ENCODE measurements at places on chromosomes 6 and 20.
A peak's percentile ranks its signal among the peaks of the same experiment; 100 is the strongest.

GRCh38 chr20:58660855-58661597, 9.9 kb downstream of the STX16 start:
- no peak for DNase-seq

- peak; percentile 91 for DNase-seq
These were observed 46.4 kb upstream of the ADTRP start for GRCh38 chr6:11824986-11825385.

- peak; percentile 57 for DNase-seq
These were observed 106.8 kb upstream of the SIRPG start for GRCh38 chr20:1764136-1765033.

- no peak for DNase-seq
These were observed 1.4 kb upstream of the ENPP3 start for GRCh38 chr6:131635384-131636340.

GRCh38 chr6:8336406-8337057, 98.8 kb downstream of the SLC35B3 start:
- DNase-seq = no peak

DNA sequence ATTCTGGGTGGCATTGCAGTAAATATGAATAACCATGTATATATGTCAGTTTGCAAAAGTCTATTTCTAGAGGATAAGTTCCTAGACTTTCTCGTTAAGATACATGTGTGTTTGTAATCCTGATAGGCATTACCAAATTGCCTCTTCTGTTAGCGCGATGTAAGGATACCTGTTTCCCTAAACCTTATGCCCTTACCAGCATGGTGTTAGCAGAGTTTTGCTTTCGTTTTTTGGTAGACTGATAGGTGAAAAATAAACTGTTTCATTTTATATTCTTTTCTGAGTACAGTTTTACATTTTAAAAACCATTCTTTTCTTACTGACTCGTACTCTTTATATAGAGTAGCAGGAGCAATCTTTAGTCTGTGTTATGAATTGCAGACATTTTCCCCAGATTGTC, 32.3 kb downstream of the SNX9 start:
- DNase-seq = no peak

- no peak for DNase-seq
These were observed 18.1 kb downstream of the ULBP3 start for GRCh38 chr6:150050846-150051245.

GRCh38 chr6:121157906-121158305, 176.4 kb downstream of the TBC1D32 start:
- DNase-seq = no peak

- DNase-seq = peak; percentile 17
These were observed 58.5 kb downstream of the AHI1 start for GRCh38 chr6:135438907-135439535.

DNA sequence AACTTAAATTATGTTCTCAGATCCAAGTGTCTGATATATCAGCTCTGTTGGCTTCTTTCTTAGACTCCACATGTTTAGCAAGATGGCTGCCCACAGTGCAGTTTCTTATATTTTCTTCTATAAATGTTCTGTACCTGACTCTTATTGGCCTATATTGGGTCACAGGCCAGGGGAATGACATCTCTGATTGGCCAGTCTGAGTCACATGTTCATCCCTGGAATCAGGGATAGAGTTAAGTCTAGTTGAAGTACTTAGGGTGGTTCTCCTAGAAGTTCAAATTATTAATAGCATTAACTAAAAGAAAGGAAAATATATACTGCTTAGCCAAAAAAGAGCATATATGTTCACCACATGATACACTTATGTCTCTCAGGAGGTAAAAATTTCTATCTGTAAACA, 105.3 kb upstream of the SLC22A16 start:
- DNase-seq = no peak

DNA sequence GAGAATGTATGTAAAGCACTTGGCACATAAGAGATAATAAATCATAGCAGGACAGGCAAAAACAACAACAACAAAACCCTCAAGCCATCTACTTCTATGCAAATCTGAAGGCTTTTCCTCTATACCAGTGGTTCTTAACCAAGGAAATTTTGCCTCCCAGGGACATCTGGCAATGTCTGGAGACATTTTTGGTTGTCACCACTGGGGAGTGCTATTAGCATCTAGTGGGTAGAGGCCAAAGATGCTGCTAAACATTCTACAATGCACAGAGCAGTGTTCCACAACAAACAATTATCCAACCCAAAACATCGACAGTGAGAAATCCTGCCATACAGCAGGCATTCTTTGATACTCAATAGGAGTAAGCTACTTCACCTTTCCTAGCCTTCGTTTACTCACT, 28.2 kb downstream of the NDRG3 start:
- DNase-seq = no peak

- DNase-seq = no peak
These were observed 277.8 kb downstream of the KHDC1L start for GRCh38 chr6:72947534-72947933.

- no peak for DNase-seq
These were observed 110.5 kb downstream of the RTN4IP1 start for GRCh38 chr6:106518748-106519147.

- no peak for DNase-seq
These were observed 18.3 kb downstream of the MPC1 start for GRCh38 chr6:166364456-166364855.

DNA sequence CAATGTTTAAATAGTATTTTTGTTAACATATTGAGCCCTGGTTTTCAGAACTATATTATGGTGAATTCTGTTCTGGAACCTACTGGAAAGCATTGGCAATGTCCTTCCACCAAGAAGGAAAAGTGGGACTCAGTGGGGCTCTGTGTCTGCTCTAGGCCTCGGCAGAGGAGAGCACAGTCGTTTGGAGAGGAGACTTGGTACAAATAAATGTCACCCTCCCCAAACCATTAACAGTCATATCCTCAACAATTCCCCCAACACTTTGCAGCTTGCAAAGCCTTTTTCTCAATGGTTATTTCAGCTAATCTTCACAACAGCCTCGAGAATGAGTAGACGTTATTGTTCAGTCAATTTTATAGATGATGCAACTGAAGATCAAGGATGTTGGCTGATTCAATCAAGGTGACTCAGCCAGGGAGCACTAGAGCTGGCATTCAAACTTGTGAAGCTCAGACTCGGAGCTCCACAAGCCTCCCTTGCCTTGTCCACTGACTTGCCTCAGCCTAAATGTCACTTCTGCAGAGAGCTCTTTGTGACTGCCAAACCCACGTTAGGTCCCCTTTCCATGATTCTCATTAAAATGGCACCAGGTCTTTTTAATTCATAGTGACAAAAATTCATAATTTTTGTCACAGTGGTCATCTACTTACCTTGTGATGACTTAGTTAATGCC, 60.6 kb downstream of the TOX2 start:
- no peak for DNase-seq

- DNase-seq = no peak
These were observed 5.6 kb upstream of the ZNF831 start for GRCh38 chr20:59157961-59158541.

DNA sequence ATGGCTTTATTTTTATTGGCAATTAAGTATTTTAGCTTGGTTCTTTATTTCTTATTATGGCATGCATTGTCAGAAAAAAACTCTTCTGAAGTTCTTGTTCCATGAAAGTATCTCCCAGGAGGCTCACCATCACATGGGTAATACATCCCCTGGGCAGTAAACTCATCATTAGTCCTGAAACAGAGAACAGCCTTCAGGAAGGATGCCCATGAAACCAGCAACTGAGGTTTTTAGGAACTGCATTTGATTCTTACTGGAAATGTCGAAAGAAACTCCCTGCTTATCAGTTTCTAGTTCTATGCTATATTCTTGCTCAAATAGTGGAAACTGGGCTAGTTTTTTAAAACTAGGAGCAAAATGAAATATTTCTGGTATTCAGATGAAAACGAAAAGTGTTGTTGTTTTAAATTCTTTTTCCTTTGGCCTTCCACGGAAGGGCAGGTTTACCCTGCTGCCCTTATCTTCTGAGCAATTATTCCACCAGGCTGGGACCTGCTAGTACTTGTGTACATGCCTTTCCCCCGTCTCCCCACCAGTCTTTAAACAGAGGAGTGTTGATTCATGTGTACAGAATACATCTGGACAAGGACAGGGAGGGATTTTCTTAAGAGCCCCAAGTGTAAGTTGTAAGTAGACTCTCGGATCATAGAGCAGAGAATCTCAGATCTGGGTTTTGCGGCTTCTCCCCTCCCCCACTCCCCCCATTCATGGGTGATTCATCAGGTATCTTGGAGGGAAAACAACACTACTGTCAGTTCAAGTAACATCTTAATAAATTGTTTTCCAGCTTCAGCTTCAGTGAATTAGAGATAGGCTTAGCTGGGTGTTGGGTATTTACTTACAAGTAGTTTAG, 81.5 kb downstream of the RTN4IP1 start:
- no peak for DNase-seq

DNA sequence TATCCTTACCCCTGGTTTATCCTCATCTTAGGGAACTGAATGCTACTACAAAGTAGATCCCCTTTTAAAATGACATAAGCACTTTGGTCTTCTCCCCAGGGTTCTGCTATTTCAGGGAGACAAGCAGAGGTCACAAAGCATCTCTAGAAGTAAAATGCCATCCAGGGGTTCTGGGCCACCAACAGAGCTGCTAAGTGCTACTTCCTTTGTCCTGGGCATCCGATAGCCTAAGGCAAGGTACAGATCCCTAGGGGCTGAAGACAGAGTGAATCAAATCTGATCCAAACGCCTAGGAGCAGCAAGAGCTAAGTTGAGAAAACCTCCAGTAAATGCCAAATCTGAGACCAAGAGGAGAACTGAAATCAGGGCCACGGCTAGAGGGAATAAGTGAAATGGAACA, 161.2 kb downstream of the PTPRT start:
- DNase-seq = no peak

- no peak for DNase-seq
These were observed 360.9 kb downstream of the BCKDHB start for GRCh38 chr6:80467408-80467807.

DNA sequence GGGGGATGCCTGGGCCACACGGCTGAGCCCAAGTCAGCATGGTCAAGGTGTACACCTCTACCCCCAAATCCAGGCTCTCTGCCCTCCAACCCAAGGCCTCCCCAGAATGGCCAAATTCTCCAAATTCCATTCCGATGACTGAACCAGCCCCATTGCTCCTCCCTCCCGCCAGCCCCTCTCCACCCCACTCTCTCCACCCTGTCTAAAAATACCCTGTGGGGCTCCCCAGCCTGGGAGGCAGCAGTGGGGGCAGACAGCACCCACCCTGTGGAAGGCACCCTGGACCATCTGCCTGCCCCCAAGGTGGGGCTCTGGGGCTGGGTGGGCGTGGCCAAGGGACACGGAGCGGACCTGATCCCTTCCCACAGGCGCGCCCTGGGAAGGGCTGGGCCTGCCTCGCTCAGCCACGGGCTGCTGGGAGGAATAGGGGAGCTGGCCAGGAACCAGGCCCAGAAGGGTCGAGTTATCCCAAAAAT, 11.4 kb downstream of the TEAD3 start:
- no peak for DNase-seq

DNA sequence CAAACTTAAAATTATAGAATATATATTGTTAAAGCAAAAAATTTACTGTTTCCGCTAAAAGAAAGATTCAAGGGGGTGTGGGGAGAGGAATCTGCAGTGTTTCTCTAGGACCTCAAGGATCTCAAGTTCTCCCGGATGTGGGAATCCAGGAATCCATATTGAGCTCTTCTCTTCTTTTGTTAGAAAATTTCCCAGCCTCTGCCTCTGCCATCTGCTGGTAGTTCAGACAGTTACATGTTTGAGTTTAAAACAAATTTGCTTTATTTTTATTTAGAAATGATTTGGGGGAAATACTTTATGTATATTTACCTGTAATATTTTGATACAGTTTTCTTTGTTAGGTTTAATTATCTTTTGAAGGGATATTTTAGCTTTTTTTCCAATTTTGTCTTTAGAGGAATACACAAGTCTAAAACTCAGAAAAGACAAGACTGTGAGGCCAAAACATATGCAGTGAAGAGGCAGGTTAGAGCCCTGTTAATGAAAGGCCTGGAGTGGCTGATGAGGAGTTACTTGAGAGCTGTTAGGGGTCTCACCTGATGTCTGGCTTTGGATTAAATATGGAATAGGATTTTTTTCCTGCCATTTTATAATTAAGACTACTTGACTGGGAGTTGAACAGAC, 268.8 kb downstream of the ARID1B start:
- no peak for DNase-seq

GRCh38 chr20:6583134-6583738, 184.2 kb upstream of the BMP2 start:
- DNase-seq = peak; percentile 25

DNA sequence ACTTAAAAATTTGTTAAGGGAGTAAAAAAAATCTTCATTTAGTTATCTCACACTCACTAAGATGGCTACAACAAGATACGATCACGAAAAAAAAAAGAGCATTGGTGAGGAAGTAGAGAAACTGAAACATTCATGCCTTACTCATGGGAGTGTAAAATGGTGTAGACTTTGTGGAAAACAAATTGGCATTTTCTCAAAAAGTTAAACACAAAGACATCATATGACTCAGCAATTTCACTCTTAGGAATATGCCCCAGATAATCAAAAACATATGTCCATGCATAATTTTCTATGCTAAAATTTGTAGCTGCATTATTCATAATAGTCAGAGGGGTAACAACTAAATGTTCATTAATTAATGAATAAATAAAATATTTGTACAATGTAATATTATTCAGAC, 120.9 kb upstream of the IRAK1BP1 start:
- DNase-seq = no peak

DNA sequence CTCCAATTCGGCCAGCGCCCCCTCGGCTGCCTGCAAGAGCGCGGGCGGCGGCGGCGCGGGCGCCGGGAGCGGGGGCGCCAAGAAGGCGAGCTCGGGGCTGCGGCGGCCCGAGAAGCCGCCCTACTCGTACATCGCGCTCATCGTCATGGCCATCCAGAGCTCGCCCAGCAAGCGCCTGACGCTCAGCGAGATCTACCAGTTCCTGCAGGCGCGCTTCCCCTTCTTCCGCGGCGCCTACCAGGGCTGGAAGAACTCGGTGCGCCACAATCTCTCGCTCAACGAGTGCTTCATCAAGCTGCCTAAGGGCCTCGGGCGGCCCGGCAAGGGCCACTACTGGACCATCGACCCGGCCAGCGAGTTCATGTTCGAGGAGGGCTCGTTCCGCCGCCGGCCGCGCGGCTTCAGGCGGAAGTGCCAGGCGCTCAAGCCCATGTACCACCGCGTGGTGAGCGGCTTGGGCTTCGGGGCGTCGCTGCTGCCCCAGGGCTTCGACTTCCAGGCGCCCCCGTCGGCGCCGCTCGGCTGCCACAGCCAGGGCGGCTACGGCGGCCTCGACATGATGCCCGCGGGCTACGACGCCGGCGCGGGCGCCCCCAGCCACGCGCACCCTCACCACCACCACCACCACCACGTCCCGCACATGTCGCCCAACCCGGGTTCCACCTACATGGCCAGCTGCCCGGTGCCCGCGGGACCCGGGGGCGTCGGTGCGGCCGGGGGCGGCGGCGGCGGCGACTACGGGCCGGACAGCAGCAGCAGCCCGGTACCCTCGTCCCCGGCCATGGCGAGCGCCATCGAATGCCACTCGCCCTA, 963 bp downstream of the FOXF2 start:
- DNase-seq = no peak

Measured in GM12878 (cell line).